ENCODE measurements at places on chromosomes 6 and 20.

DNA sequence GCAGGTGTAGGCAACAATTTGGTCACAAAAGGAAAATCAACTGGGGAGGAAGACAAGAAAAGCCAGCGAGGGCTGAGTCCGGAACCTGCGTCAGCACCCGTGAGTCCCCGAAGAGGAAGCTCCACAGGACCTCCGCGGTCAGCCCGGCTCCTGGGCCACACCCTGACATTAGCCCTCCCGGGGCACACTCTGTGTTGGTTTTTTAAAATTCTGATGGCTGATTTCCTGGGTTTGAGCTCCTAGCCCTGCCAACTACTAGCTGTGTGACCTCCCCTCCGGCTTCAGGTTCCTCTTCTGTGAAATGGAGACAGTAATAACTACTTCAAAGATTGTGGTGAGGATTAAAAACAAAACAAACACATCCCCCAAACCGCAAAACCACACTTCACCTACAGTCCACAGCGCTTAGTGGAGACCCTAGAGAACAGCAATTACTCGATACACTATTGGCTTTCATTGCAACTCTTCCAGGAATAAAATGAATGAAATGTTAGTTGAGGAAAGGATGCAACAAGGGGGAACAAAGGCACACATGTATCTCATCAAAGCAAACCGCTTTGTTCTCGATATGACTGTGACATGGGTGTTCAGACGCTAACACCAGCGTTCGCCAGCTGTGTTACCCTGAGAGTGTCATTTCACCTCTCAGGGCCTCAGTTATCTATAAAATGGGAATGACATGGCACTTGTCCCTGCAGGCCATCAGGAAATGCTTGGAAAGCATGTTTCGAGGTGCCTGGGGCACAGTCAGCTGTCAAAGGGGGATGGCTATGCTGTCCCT lies 985 bp downstream of the ZBP1 start:
- DNase-seq, result peak; percentile 81

- DNase-seq, result no peak
Observed at GRCh38 chr20:2775139-2775538, 25.3 kb downstream of the CPXM1 start.

DNA sequence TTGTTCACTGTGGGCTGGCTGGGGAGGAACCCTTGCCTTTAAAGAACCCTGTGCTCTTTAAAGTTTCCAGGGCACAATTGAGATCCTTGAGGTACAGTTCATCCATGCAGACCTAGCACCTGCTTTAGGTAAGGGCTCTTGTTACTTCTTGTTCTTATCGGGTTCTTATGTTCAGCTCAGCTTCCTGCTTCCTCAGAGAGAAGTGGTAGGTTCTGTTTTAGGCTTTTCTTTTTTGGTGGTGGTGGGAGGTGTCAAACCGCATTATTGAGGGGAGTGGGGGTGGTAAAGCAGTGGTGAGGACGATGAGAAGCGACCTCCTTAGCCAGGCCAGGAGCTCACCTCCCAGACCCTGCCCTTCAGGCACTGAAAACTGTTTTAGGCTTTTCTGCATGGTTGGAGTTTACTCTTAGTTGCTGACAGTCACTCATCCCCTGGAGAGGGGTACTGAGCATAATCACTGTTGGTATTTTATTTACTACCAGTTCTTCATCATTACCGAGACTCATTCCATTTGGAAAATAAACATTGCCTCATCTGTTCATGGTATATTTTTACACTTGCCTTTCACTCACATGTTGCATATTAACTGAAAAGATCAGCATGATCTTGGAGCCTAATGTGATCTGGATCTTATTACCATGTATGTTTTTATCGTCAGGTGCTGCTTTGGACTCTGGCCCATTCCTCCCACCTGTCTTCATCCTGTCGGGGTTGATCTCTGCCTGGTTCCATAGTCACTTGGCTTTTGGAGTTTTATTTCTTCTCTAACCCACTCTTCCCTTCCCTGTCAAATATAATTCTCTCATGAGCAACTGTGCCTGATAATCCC lies 35.4 kb downstream of the SLC16A10 start:
- DNase-seq, result no peak

GRCh38 chr6:22848121-22848520 lies 278.8 kb downstream of the HDGFL1 start:
- no peak for DNase-seq

GRCh38 chr20:11452326-11452725 lies 465.4 kb upstream of the BTBD3 start:
- no peak for DNase-seq

- DNase-seq, result no peak
Observed at GRCh38 chr6:134830194-134830593, 119.7 kb downstream of the ALDH8A1 start.

- DNase-seq, result no peak
Observed at GRCh38 chr6:126724821-126725220, 384.9 kb downstream of the CENPW start.

DNA sequence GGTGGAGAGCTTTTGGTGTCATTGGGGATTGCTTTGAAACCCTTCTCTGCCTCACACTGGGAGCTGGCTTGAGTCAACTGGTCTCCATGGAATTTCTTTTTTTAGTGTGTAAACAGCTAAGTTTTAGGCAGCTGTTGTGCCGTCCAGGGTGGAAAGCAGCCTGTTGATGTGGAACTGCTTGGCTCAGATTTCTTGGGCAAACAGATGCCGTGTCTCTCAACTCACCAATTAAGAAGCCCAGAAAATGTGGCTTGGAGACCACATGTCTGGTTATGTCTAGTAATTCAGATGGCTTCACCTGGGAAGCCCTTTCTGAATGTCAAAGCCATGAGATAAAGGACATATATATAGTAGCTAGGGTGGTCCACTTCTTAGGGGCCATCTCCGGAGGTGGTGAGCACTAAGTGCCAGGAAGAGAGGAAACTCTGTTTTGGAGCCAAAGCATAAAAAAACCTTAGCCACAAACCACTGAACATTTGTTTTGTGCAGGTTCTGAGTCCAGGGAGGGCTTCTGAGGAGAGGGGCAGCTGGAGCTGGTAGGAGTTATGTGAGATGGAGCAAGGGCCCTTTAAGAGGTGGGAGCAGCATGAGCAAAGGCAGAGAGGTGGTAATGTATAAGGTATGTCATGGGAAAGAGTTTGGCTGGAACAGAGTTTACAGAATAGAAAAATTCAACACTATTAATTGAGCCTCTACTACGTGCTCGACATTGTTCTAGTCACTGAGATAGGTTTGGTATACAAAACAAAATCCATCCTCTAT lies 31.2 kb downstream of the SRSF3 start:
- no peak for DNase-seq

- DNase-seq, result no peak
Observed at GRCh38 chr20:1204576-1204975, 1.3 kb downstream of the C20orf202 start.

DNA sequence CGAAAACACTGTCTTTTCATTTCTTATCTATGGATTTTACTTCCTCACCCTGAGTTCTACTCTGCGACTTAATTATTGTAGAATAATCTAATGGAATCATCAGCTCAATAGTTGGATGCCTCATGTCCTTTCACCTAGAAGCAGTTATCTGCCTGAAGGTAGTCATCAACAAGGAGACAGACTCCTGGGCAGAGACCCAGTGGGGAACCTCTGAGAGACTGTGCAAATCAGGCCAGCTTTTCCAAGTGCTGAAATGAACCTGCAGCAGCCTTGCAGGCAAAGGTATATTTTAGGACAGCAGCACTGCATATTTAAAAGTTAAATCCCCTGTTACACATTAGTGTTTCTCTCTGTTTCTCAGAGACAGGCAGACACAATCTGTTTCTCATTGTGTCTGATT lies 99.7 kb upstream of the STMND1 start:
- no peak for DNase-seq

DNA sequence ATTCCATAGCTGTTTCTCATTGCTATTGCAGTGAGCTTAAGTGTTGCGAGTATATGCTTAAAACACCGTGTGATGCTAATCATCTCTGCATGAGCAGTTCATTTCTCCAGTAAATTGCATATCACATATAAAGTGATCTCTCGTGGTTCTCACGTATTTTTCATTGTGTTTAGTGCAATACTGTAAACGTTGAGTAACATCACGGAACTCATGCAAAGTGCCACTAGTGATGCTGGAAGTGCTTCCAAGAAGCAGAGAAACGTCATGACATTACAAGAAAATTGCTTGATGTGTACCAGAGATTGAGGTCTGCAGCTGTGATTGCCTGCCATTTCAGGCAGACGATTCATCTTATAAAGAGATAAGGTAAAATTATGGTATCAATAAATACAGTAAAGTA lies 830.4 kb downstream of the GRIK2 start:
- DNase-seq, result no peak

DNA sequence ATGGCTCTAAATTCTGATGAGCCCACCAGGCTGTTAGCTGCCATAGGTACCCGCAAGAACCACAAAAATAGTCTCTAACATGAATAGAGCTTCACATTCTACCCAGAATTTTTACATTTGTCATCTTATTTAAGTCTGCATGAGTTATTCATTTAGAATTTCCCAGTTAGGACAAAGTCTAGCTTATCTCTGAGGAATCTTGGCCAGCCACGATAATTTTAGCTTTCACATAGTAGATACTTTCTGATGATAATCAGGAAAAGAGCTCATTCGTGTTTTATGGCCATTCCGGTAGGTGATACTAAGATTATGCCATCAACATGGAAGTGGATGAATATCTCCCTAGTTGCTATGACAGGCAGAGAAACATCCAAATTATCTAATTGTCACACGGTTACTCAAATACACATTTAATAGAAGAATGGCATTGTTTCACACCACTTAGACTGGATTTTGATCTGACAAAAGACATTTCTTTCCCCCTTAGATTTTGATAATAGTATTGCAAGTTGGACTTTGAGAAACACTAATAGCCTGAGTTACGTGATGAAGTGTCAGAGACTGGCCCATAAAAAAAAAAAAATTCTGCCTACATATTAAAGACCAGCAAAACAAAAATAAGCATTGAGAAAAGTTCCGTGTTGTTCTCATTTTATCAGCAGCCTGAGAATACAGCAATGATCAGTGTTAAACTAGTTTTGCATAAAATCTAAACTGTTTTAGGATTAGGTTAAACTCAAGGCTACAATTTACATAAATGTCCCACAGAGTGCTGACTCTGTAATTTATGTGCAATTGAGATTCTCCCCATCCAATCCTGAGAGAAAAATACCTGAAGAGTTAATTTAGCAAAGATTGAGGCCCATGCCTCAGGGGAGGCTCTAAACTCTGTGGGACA lies 397.5 kb upstream of the ARID1B start:
- no peak for DNase-seq

DNA sequence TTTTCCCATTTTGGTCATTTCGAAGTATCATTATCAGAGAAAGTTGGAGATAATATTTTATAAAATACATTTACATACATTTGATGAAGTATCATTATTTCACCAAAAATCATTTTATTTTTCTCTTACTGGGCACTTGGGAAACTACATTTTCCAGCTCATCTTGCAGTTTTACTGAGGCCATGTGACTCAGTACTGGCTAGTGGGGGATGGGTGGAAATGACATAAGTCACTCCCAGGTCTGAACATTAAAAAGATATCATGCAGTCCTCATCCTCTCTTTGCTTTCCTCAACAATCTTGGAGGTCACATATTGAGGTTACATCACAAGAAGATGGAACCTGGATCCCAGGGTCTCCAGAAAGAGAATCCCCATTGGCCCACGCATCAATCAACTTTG lies 84.1 kb downstream of the CD24 start:
- DNase-seq, result no peak

DNA sequence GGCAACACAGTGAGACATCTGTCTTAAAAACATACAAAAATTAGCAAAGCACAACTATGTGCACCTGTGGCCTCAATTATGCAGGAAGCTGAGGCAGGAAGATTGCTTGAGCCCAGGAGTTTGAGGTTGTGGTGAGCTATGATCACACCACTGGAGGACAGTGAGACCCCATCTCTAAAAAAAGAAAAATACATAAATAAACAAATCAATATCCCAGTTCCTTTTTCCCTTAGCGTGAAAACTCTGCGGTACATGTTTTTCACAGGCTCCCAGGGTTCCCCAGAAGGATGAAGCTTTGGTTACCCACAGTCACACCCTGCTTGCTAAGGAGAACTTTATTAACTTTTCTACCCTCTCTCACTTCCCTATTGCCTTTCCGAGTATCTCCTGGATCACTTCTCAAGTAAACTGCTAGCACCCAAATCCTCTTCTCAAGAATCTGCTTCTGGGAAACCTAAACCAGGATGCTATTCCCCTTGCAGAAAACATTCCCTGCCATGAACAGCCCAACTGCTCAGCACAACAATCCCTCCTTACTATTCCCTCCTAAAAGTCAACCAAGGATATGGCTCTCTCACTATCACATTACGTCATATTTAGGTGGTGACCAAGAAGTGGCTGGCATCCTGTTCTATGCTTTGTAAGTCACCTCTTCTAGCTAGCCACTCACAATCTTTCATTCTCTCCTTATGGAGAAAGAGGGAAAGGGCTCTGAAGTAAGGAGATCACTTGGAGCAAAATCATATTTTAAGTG lies 122.4 kb downstream of the IPCEF1 start:
- DNase-seq, result no peak

- DNase-seq, result no peak
Observed at GRCh38 chr20:61184194-61184593, 67.9 kb upstream of the CDH4 start.

GRCh38 chr6:15515226-15515625 lies 147.6 kb downstream of the DTNBP1 start:
- no peak for DNase-seq

GRCh38 chr6:78526432-78526831 lies 340.9 kb upstream of the IRAK1BP1 start:
- DNase-seq, result no peak

DNA sequence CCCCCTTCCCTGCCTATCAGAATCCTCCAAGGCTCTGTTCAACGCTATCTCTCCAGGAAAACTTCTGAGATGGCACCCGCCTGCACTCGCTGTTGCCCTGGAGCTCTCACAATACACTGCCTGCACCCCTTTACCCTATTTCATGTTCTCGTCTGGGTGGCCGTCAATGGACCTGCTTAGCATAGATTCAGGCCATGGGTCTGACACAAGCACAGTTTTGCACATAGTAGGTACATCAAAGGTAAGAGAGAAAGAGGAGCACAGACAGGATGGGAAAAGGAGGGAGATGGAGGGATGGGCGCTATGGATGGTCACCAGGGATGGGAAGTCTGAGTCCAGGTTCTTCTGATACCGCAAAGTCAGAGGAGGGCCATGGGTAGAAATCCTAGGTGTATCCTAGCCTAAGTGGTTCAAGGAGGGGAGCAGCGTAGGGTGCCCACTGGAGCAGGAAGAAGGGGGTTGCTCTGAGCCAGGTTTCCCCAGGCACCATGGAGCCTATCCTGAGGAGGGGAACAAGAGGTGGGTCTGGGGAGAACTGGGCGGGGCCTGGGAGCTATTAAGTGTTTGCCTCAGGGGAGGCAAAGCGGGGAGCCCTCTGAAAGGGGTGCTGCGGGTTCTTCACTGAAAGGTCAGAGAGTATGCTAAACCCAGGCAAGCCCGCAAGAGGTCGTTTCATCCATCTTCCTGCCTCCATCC lies 89.3 kb downstream of the MRPL14 start:
- DNase-seq, result no peak

DNA sequence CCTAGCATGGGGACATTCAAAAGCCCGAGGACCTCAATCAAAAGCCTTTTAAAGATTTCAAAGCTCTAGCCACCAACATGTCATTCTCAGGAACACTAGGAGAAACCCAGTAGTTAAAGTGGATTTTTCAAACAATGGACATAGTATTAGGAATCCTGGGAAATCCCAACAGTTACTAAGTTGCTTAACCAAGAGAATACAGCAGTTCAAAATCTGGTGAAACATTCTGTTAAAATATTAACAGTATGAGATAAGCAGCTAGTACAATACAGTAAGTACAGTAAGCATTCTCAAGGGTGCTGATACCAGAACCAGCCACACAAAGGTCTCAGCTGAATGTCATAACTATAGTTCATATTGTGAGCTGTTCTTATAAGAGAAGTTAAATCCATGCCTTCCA lies 68.6 kb downstream of the CDK19 start:
- DNase-seq, result no peak
